Pons (tissue), 1 donor: ENCODE measurements at places on chromosomes 3 and 15.
A peak's percentile ranks its signal among the peaks of the same experiment; 100 is the strongest.

GRCh38 chr15:80817901-80818300 is 38.7 kb downstream of the CEMIP start:
- DNase-seq: no peak

DNA sequence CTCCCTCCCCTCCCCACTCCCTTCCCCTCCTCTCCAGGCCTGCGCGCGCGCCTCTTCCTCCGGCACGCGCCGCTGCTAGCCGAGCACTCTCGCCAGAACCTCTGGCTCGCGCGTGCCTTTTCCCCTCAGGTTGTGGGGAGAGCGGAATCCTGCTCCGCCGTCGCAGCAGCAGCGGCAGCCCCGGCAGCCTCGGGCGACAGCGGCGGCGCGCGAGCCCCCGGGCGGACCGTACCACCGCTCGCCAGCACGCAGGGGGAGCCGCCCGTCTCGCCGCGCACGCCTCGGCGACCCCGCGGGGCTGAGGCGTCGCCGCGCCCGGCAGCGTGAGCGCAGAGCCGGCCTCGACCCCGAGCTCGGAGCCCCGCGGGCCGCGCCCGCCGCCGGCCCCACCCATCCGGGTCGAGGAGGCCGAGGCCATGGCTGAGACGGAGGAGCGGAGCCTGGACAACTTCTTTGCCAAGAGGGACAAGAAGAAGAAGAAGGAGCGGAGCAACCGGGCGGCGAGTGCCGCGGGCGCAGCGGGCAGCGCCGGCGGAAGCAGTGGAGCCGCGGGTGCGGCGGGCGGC is at the start of gene CDV3:
CDV3 (plus strand) TSS at position 58 of the 566 bp plus-strand sequence; CDS start at position 417, 359 bp downstream.
- DNase-seq: no peak

- no peak for DNase-seq
Measured at GRCh38 chr3:152853196-152853595, 18.3 kb downstream of the P2RY1 start.

DNA sequence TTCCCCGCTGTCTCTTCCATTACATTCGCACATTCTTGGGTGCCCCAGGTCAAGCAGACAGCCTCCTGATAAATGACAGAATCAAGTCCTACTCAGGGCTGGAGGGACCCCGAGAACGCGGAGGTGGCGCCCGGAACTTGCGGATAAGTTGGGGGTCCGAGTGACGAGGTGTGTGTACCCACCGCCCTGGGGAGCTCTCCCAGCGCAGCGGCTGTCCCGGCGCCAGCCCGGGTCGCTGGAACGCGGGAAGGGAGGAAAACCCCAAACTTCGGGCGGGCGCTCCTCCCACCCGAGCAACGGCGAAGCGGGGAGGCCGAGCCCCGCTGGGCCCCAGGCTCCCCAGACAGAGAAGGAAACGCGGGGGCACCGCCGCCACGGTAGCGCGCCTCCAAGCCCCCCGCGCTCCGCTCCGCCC is 550 bp downstream of the CLN6 start:
- DNase-seq: no peak

GRCh38 chr15:74616366-74616939 is 817 bp downstream of the CLK3 start:
- peak; percentile 42 for DNase-seq

- DNase-seq: no peak
Measured at GRCh38 chr3:136624894-136625815, 127.0 kb downstream of the STAG1 start.

DNA sequence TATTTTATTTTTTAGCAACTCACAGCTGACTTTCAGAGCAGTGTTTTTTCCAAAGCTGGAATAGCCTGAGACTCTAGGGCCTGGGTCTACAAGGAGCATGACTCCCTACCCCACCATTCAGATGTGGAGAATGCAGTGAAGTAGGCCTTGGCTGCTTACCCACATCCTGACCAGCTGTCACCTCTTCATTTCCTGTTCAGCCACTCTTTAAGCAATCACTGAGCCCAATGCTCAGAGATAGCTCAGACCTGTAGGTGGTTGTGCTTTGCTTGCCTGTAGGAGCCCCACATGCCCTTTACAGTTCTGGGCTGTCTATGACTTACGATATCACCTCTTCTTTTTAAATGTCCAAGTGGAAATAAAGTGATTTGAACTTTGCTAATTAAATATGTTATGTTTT is 148.1 kb downstream of the NEK11 start:
- no peak for DNase-seq

GRCh38 chr3:125011941-125012340 is 43.9 kb downstream of the HEG1 start:
- no peak for DNase-seq

- DNase-seq: no peak
Measured at GRCh38 chr3:36681867-36682266, 82.5 kb downstream of the DCLK3 start.

GRCh38 chr15:96408591-96409183 is 78.2 kb downstream of the NR2F2 start:
- DNase-seq: no peak

DNA sequence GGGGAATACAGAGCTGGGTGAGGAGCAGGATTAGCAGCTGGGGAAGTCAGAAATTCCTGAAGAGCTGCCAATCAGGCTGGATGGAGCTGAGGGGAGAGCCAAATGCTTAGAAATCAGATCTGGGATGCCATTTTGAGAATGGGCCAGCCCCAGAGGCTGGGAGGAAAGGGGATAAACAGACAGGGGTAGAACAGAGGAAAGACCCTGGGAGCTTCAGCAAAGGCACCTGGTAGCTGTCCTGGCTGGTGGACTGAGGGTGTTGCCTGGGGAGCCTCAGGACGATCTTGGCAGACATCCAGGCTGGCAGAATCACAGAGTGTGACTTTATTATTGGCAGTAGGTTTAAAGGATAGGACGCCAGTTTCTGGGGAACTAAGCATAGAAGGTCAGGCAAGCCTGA is 97.8 kb downstream of the SQOR start:
- DNase-seq: peak; percentile 29

DNA sequence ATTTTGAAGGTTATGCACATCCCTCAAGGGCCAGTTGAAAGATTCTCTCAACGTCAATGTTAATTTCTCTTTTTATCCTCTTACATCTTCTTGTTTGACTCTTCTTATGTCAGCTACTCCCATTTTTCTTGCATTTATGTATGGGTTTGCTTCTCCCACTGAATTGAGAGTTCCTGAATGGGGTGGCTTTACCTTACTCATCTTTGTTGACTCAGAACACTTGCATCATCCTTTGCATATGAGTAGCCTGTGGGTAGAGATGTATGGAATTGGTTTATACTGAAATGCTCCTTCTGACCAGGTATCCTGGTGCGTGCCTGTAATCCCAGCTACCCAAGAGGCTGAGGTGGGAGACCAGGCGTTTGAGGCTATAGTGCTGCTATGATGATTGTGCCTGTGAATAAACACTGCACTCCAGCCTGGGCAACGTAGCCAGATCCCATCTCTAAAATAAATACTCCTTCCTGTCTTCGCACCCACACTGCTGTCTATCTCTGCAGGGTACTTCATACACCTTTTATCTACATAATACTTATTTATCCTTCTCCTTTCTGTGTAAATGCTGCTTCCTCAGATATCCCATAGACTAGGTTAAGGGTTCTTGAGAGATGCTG is 123.6 kb upstream of the DPH6 start:
- no peak for DNase-seq
